ENCODE measurements at places on chromosomes 7 and 10.

DNA sequence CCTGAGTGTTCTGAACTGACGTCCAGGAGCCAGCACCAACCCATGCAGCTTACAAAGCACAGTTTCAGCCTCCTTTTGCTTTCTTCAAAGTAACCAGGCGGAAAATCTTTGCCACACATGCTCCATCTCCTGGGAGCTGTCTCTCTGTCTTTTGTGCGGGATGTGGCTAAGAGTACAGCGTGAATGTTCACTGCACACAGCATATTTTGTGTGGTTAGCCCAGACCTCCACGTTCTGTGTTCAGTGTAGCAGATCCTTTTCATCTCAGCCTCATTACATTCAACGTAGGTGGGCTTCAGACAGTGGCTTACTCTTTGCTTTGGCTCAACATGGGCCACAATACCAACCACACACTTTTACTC, 200.8 kb downstream of the TNS3 start:
- DNase-seq = no peak

DNA sequence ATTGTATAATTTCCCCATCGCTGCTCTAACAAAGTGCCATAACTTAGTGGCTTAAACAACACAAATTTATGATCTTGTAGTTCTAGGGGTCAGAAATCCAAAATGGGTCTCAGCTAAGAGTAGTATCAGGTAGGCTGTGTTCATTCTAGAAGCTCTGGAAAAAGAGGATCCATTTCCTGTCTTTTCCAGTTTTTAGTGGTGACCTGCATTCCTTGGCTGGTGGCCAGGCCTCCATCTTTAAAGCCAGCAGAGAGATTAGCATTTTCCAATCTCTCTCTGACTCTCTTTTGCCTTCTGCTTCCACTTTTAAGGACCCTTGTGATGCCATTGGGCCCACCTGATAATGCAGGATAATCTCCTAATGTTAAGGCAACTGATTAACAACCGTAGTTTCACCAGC, 41.0 kb upstream of the C10orf120 start:
- DNase-seq = no peak

DNA sequence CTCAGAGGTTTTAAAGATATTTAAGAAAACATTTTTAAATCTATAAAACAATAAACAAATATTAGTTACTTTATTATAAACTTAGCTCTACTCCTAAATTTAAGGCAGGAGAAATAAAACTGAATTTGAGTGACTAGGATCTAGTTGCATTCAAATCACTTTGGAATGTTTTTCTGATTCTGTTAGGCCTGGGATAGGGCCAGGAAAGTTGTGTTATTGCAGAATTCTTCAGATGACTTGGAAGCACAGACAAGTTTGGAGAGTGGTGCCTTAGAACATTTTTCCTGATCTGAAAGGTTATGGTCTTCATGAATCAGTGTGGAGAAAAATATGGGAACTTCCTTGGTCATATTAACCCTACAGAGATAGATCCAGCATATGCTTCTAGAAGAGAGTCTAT, 15.6 kb upstream of the SLC25A13 start:
- DNase-seq = no peak

GRCh38 chr10:97356318-97356914, 21.9 kb upstream of the FRAT2 start:
- no peak for DNase-seq

- no peak for DNase-seq
Observed at GRCh38 chr10:34281661-34282582, 533.2 kb downstream of the PARD3 start.
